ENCODE measurements at places on chromosomes 2 and 18. TPM values are rescaled to one million over a fixed set of nuclear protein-coding genes. Genes with fewer than 3 reads are reported as not detected.

PIAS2 gene
- total RNA-seq = 32.8 TPM

DSG4 gene
- not detected for total RNA-seq

GLB1L gene
- total RNA-seq = 4.9 TPM

KIDINS220 gene
- 28.4 TPM for total RNA-seq

LIMS4 gene
- 0.07 TPM for total RNA-seq

SLC8A1 gene
- 0.63 TPM for total RNA-seq

POTEJ gene
- total RNA-seq = not detected

CROCC2 gene
- total RNA-seq = not detected

SLC16A14 gene
- total RNA-seq = 2.1 TPM

BOK gene
- 61.6 TPM for total RNA-seq

CTNNA2 gene
- 2.6 TPM for total RNA-seq

CPS1 gene
- total RNA-seq = 6.3 TPM

PCARE gene
- not detected for total RNA-seq

UCN gene
- total RNA-seq = not detected

SFTPB gene
- total RNA-seq = not detected

CCDC74B gene
- 7.4 TPM for total RNA-seq

SLC4A3 gene
- total RNA-seq = 6.9 TPM

FAP gene
- total RNA-seq = not detected

TUBB6 gene
- total RNA-seq = 520 TPM

IL1RL1 gene
- not detected for total RNA-seq

CRACDL gene
- total RNA-seq = 0.24 TPM

GPR148 gene
- 0.10 TPM for total RNA-seq

DSG1 gene
- not detected for total RNA-seq

CREG2 gene
- 0.03 TPM for total RNA-seq

ALK gene
- total RNA-seq = 0.21 TPM

POTEI gene
- 0.07 TPM for total RNA-seq

TFCP2L1 gene
- total RNA-seq = 1.6 TPM

DSG2 gene
- 66.0 TPM for total RNA-seq

BOLL gene
- not detected for total RNA-seq

RSAD2 gene
- total RNA-seq = not detected

TSPYL6 gene
- total RNA-seq = not detected

IL1R2 gene
- 0.17 TPM for total RNA-seq

CABYR gene
- total RNA-seq = 12.2 TPM

CHRNA1 gene
- not detected for total RNA-seq

RAD51AP2 gene
- 0.10 TPM for total RNA-seq

RFTN2 gene
- total RNA-seq = 3.4 TPM

ALS2 gene
- 23.6 TPM for total RNA-seq

INPP5D gene
- 1.7 TPM for total RNA-seq

PAX8 gene
- not detected for total RNA-seq

DNAH6 gene
- 0.04 TPM for total RNA-seq

MATN3 gene
- 3.6 TPM for total RNA-seq

PLEK gene
- total RNA-seq = not detected
